NCI-H187 (cell line): ENCODE measurements at places on chromosomes 13 and 19.

DNA sequence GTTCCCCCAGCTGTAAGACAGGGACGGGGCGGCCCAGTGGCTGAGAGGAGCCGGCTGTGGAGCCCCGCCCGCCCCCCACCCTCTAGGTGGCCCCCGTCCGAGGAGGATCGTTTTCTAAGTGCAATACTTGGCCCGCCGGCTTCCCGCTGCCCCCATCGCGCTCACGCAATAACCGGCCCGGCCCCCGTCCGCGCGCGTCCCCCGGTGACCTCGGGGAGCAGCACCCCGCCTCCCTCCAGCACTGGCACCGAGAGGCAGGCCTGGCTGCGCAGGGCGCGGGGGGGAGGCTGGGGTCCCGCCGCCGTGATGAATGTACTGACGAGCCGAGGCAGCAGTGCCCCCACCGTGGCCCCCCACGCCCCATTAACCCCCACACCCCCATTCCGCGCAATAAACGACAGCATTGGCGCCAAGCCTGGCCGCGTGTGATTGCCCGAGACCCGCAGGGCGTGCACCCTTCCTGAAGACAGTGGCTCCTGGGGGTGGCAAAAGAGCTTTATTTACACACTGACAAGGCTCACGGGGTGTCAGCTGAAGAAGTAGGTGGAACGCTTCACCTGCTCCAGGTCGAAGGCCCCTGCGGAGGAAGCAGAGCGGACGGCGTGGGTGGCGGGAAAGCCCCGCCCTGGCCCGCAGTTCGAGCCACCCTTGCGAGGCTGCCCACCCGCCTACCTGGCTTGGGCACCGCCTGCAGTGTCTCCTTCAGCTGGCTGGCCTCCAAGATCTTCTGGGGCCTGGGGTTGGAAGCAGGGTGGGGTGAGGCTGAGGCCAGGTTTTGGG lies 16.4 kb downstream of the POLRMT start:
- no peak for DNase-seq

DNA sequence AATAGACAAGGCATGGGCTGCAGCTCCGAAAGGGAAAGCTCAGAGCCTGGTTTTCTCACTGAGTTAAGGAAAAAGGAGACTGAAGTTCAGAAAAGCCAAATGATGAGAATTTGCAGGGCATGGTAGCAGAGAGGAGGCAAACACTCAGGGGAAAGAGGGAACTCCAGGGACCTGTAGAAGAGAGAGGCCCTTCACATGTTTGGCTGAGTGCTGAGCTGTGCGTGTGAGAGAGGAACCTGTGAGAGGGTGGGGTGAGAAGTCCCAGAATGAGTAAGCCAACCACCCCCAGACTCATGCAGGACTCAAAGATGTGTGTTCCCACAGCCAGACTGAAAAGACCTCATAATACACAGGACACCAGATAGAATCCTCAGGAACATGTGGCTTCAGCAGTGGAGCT lies 2.8 kb upstream of the CRYL1 start:
- no peak for DNase-seq

- DNase-seq = no peak
Observed at GRCh38 chr19:47093254-47093653, 20.3 kb downstream of the ZC3H4 start.

DNA sequence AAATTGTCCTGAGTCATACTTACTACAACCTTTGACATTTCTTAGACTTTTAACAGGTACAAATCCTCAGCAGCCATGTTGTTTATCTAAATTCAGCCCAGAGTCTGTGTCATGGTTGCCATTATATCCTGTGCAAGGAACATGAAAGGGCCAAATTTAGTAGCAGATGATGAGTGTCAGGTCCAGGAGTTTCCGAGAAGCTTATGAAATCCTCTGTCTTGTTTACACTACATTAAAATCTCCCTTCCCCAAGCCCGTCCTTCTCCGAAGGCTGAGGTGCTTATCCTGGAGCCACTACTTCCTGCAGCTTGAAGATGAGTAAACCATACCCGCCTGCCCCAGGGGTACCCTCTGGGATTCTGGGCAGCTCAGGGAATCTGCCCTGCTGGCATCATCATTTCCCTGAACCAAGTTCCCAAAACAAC lies 102.6 kb upstream of the SERP2 start:
- DNase-seq = no peak

DNA sequence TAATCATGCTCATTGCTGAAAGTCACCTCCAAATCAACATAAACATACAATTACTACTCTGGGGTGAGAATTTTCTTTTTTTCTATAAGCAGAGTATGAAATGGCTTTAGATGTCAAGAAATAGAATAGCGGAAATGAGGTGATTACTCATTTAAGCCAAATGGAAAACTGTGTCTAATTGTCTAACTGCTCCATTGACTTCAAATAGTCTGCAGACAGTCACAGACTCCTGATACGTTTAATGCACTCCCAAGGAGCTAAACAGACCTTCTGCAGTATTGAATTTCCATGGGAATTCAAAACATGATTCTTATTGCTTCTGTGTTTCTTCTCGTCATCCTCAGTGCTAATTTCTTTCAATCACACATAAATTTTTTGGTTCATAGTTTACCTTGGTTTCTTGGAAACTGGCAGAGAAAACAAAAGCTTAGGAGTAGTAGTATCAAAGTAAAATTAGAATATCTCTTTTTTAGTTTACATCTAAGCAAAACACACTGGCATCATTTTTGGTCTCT lies 865.2 kb upstream of the SLC10A2 start:
- no peak for DNase-seq

DNA sequence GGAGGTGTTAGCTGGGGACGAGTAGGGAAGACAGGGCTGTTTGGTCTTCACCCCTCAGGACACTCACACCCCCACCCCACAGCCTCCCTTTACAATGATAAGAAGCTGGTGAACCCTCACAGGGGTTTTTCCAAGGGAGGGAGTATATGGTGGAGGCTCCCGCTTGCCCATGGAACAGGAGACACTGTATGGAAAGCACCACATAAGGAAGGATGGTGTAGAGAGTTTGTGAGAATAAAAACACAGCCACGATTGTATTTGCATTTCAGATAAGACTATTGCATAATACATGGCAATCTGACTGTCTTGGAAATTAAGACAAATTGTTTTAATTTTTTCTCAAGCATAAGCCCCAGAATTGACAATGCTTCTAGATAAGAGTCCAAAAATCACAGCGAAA lies 46.9 kb downstream of the TNFSF13B start:
- no peak for DNase-seq

- DNase-seq = no peak
Observed at GRCh38 chr19:11232555-11232954, 6.9 kb upstream of the ANGPTL8 start.

GRCh38 chr13:61162636-61163035 lies 253.0 kb downstream of the PCDH20 start:
- no peak for DNase-seq

GRCh38 chr13:98405107-98405571 lies 171.8 kb downstream of the STK24 start:
- DNase-seq = peak; percentile 94
